Keratinocyte (primary cell): ENCODE measurements at places on chromosomes 16 and 17. TPM values are rescaled to one million over a fixed set of nuclear protein-coding genes. Genes with fewer than 3 reads are reported as not detected.

Gene KRT33A
- polyA plus RNA-seq, result 0.14 TPM in 1 of 3 replicates, not detected in the others

Gene HES7
- 0.05 to 0.33 TPM (median 0.16 TPM) in 3 replicates for polyA plus RNA-seq

Gene PSMC5
- 111 to 208 TPM (median 141 TPM) in 3 replicates for polyA plus RNA-seq

Gene CCDC154
- polyA plus RNA-seq, result 0.46 to 0.91 TPM in 2 of 3 replicates, not detected in the other

Gene MMP25
- 0.09 to 0.17 TPM (median 0.17 TPM) in 3 replicates for polyA plus RNA-seq

Gene BCO1
- polyA plus RNA-seq, result 0.04 to 0.08 TPM (median 0.07 TPM) in 3 replicates

Gene NT5M
- polyA plus RNA-seq, result 0.16 to 0.36 TPM (median 0.20 TPM) in 3 replicates

Gene ABHD15
- 6.2 to 6.9 TPM (median 6.8 TPM) in 3 replicates for polyA plus RNA-seq

Gene ABCC3
- polyA plus RNA-seq, result 39.6 to 61.6 TPM (median 41.7 TPM) in 3 replicates

Gene DUS1L
- polyA plus RNA-seq, result 49.1 to 68.3 TPM (median 52.0 TPM) in 3 replicates

Gene KRT12
- polyA plus RNA-seq, result not detected in 3 replicates

Gene RNF43
- 5.3 to 16.4 TPM (median 15.0 TPM) in 3 replicates for polyA plus RNA-seq

Gene KRT20
- not detected in 3 replicates for polyA plus RNA-seq

Gene MARF1
- 10.0 to 12.5 TPM (median 11.9 TPM) in 3 replicates for polyA plus RNA-seq

Gene KRTAP4-8
- not detected in 3 replicates for polyA plus RNA-seq

Gene TAC4
- not detected in 3 replicates for polyA plus RNA-seq

Gene USP43
- 2.2 to 4.9 TPM (median 2.5 TPM) in 3 replicates for polyA plus RNA-seq

Gene PPM1E
- 0.01 TPM in 2 of 3 replicates, not detected in the other for polyA plus RNA-seq

Gene EPOP
- 2.1 to 4.4 TPM (median 3.2 TPM) in 3 replicates for polyA plus RNA-seq

Gene SRRM2
- polyA plus RNA-seq, result 74.1 to 120 TPM (median 101 TPM) in 3 replicates

Gene CCL7
- polyA plus RNA-seq, result not detected in 3 replicates

Gene C1QTNF1
- 6.6 to 17.2 TPM (median 14.3 TPM) in 3 replicates for polyA plus RNA-seq

Gene OR4D1
- polyA plus RNA-seq, result not detected in 3 replicates

Gene TBC1D26
- polyA plus RNA-seq, result 0.08 TPM in 1 of 3 replicates, not detected in the others

Gene CMTM1
- polyA plus RNA-seq, result 0.23 to 0.85 TPM (median 0.24 TPM) in 3 replicates

Gene CEMP1
- polyA plus RNA-seq, result not detected in 3 replicates

Gene FA2H
- polyA plus RNA-seq, result 0.03 to 0.16 TPM (median 0.09 TPM) in 3 replicates

Gene KRTAP1-5
- 0.05 to 0.23 TPM (median 0.08 TPM) in 3 replicates for polyA plus RNA-seq
